ENCODE measurements at places on chromosomes 3 and 15.

DNA sequence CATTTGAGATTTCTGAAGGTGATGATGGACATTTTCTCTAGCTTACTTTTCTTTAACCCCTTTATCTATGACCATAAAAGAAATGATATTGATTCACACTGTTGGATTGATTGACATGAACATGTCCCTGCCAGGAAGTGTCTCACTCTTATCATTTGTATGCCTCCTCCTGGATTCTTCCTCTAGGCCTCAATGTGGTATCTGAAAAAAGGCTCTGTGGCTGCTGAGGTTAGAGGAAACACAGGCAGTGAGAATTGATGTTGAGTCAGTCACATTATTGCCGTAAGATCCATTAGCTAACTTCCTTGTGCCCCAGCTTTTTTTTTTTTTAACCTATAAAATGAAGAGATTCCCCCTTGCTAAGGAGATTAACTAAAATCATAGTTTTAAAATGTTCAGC, 8.0 kb upstream of the THRB start:
- DNase-seq: no peak

DNA sequence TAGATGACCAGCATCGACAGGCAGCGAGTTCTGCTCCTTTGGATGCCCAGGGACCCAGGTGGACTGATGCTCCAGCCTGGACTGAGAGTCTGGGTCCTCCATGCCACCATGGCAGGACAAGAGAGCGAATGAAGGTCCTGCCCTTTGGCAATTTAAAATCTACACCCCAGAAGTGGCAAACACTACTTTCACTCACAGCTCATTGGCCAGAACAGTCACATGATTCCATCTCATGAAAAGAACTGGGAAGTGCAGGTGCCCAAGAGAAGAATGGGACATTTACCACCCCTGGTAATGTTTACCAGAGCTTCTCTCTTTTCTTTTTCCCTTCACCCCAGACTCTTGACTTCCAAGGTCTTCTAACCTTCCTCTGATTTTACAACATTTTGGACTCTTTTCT, 87.8 kb upstream of the SLCO3A1 start:
- no peak for DNase-seq

- DNase-seq: no peak
Observed at GRCh38 chr3:17639765-17640164, 102.7 kb downstream of the TBC1D5 start.

DNA sequence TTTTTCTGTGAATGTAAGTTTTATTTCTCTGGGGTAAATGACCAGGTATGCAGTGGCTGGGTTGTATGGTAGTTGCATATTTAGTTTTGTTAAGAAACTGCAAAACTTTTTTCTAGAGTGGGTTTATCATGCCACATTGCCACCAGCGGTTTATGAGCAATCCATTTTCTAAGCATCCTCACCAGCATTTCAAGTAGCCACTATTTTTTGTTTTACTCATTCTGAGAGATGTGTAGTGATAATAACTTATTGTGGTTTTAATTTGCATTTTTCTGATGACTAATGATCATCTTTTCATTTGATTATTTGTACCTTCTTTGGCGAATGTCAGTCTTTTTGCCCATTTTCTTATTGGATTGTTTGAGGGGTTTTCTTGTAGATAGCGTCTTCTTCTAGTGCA, 56.2 kb downstream of the SPRED1 start:
- no peak for DNase-seq

DNA sequence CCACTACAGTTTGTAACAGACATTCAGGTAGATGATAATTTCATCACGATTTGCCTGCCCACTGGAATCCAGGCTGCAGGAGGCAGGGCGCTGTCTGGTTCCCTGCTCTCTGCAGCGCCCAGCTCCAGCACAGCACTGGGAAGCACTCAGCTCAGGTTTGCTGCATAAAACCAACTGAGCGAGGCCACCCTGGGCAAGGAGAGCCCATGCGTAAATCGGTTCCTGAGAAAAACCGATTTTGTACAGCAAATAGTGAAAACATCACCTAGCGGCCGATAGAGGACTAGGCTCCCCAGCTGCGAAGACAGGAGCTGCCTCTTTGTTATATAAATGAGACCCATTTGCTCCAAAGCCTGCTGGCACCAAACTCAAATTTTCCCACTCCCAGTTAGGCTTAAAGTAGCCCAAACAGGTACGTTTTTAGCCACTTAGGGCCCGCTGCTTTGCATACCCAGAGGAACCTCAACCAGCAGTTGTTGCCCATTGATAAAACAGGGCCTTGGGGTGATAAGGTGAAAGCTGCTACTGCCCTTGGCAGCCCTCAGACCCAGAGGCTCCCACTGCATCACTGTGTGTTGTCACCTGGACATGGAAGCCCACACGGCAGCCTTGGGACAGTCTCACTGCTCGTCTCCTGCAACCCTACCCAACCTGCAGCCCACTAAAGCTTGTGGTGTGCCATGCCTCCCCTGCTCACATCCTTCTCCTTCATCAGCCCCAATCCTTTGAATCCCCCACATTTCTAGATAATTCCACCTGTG, 47.5 kb downstream of the ALDH1L1 start:
- no peak for DNase-seq

DNA sequence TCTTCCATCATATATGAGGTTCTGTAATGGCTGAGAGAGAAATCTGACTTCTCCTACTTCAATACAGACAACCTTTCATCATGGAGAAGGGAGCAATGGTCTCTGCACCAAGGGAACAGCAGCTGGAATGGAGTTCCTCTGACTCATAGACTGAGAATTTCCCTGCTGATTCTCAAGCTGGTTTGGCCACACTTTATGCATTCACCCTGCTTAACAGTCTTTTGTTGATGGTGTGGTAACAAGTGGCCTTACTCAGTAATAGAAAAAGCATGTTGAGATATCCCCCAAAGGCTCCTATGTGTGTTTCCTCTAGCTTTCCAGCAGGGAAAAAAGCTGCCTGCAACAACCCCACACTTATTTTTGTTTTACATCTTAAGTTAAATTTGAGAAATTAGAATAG, 138.1 kb downstream of the GREM1 start:
- DNase-seq: no peak

GRCh38 chr3:32384938-32385337, 6.7 kb upstream of the CMTM7 start:
- no peak for DNase-seq

DNA sequence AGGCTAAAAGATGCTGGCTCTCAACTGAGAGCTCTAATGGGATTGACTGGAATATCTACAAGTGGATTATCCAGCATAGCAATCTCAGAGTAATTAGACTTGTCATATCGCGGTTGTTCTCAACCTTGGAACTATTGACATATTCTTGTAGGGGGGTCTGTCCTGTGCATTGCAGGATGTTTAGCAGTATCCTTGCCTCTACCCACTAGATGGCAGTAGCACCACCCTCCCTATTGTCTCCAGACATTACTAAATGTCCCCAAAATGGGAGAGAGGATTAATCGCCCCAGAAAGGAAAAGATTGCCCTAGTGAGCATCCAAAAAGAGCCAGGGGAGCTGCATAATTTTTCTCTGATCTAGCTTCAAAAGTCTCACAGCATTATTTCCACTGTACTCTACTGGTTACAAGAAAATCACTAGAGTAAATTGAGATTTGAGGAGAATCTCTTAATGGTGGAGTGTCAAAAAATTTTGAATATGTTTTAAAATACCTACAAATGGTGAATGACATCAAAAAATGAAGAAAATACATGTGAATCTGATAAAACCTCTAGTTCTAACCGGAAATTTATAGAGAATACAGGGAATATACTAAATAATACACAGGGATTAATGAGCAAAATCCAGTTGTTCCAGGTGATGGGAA, 388.2 kb upstream of the AGTR1 start:
- no peak for DNase-seq

DNA sequence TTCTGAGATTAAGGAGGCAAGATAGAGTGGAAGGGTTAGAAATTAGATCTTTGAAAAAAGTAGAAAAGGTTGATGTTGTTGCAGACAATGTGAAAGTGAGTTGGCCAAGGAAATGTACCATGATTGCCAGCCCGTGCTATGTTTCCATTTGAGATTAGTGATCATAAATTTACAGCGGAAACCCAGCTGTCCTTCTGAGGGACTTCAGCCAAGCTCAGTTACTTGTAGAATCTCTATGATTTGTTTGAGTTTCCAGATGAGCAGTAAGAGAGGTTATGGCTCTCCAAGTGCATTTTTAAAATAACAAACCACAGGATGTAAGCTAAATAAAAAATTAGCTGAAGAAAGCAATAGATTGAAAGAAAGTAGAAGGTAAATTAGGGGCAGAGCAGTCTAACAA, 54.2 kb upstream of the RBMS3 start:
- DNase-seq: no peak

DNA sequence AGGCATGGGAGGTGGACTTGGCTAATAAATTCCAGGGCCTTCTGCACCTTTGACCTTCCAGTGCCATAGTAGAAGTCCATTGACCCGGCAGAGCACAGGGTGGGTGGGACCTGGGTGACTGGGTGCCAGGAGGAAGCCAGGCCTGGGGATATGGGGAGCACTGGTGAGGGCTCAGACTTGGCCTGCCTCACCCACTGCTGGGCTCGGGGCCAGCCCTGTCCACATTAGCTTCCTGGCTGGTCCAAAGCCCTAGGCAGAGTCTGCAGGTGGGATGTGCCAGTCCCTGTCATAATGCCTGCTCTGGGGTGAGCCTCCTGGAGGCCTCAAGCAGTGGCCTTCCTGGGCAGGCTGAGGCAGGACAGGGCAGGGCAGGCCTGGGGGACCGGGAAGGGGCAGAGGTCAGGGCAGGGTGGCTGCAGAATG, 38.1 kb upstream of the CHRNB4 start:
- DNase-seq: no peak

DNA sequence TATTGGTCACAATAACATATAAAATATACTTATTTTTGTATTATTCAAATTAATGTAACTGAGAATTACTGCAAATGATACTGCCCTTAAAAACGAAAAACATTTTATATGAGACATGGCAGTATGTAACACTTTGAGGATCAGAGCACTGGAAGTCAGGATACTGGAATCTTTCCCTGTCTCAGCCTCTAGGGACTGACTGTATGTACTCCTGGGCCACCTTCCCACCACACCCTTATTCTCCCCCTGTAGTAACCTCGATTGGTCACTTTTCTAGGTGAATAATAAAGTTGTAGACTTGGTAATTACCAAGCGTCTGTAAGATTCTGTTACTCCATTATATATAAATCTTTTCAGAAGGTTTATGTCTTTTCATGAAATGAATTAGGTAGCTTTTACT, 43.0 kb downstream of the LRRC49 start:
- no peak for DNase-seq

GRCh38 chr3:181050738-181051137, 61.2 kb upstream of the DNAJC19 start:
- DNase-seq: no peak

DNA sequence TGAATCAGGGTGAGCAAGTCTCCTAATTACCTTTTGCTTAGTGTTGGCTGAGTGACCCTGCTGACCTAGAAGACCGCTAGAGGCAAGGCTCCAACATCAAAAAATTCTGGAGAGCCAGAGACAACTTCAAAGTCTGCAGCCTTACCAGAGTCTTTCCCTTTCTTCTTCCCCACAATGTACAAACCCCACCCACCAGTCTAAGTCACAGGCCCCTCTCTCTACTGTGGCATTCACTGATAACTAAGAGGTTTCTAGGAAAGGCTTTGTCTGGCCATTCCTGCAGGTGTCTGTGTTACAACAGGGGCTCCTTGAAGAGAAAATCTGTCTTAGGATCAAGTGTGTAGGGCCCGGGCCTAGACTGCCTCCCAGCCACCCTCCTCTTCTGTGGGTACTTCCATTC, 525 bp downstream of the MYH15 start:
- DNase-seq: no peak

DNA sequence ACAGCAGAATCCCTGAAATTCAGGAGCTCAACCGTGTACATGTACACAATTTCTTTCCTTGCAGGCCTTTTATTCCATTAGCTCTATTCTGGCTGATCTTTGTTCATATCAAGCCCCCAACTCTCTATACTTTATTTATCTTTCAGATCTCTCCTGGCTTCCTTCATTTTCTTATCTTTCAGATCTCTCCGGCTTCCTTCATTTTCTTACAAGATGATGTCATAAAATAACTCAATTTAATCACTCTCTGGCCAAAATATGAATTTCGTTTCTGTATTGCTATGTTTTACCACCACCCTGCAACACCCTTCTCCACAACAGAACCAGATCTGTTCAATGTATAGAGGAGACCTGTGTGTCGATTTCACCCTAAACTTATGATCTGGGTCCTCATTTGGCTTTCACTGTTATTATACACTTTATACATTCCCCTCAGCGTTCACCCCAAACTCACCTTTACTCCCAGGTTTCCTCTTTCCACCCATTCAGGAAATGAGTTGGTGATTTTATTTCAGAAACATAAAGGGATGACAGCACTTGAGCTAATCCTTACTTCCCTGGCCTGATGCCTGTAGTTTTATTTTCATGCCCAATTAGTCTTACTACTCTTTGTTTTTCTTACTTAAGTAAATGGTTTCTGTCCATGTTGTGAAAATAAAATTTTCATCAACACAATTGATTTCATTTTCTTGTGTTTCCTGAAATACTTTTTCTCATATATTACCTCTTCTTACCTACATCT, 195.5 kb downstream of the BCHE start:
- no peak for DNase-seq
